Stimulated activated CD8-positive, alpha-beta memory T cell treated with anti-CD3 and anti-CD28 coated beads, Interleukin-15, amount 100 ng/mL, for 24 hours (primary cell): ENCODE measurements at places on chromosomes 5 and 9.

DNA sequence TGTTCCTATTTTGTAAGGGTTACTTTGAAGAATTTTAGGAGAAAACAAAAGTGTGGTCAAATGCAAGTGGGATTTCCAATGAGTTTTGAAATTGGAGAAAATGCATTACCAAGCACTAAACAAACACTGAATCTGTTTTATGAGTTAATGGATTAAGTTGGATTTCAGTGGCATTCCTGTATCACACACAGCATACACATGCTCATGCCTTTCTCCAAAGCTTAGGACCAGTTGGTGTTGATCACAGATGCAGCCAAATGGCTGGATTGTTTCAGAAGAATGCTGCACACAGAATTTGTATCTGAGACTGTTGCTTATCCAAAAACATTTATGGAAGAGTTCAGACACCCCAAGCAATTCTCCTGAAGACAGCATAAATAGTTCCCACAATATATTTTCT is 611.1 kb downstream of the ACTL7B start:
- DNase-seq, result no peak

DNA sequence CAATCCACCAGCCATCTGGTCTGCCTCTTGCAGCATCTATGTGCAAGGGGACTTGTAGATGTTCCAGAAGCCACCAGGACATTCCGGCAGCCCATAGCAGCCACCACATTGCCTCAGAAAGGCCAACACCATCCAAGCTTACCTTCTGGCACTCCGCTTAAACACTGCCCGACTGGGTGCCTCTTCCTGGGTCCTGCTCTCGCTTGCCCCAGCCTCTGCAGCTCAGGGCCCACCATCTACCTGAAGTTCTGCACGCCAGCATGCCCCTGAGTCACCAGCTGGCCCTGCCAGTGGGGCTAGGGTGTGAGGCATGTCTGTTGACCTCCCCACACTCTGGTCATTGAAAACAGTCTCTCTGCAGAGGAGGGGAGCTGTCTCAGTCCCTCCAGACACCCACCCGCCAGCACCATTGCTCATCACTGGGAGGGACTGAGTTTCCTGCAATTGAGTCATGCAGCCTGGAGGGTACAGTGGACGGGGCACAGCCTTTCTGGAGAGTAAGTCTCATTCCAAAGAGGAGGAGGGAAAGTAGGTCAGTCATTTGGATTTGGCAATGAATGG is 16.9 kb upstream of the COL5A1 start:
- no peak for DNase-seq

DNA sequence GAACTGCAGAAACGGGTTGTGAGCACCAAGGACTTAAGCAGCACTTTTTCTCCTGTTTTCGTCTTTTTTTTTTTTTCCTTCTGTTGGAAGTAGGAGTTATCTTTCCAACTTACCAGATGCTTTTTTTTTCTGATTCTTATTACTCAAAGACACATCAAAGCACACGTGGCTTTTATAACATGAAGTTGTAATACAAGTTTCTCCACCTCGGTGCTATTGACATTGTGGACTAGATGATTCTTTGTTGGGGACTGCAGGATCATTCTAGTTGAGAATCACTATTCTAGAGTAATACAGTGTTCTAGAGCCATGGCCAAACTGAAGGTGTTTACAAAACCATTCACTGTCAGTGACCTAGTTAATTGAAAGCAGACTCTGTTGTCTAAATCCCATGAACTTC is 51.5 kb downstream of the MYO10 start:
- no peak for DNase-seq

DNA sequence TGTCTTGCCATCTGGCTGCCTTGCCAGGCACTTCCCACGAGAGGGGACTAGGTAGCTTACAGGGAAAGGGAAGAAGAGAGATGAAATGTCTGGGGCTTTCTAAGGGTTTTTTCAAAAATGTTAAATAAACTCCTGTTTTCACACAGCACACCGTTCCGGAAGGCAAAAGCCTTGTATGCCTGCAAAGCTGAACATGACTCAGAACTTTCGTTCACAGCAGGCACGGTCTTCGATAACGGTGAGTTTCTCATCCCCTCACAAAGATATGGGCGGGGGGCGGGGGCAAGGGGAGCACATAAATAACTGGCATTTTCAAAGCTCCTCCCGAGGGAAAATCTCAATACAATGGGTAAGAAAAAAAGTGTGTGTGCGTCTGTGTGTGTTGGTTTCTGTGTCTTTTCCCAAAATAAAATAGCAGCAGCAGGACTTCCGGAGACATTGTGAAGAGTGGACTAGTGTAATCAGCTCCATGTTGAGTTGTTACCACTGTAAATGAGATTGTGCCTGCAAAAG is 189.6 kb downstream of the NR3C1 start:
- no peak for DNase-seq

DNA sequence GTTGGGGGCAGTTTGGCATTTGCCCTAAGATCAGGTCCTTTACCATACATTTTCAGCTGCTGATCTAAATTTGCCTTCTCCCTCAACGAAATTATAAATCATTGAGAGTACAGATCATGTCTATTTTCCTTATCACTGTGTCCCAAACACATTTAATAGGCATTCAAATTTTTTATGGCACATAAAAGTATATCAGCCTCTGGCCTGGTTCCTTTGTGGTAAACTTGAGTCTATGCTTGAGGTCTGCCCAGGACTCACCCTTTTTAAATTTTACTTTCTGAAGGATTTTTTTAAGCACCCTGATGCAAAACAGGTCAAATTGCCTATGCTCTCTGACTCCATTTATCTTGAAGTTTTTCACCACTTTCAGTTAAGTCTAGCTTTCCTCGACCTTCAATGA is 163.6 kb upstream of the GRIN3A start:
- no peak for DNase-seq

DNA sequence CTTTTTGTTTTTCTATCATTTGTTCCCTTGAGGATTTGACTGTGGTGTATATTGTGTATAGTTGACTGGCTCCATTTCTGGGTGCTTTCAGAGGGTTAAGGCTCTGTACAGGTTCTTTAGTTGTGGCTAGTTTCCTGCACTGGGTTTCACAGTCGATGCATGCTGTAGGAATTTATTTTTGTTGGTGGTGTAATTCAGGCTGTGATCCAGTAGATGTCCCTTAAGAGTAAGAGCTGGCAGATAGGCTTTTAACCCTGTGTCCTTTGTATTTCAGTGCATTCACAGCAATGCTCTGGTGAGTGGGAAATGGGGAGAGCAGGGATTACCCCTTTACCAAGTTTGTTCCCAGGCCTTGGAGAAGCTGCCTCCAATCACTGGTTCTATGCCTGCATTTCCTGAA is 112.9 kb downstream of the SPATA31D1 start:
- DNase-seq, result no peak

GRCh38 chr5:42131081-42131480 is 206.0 kb downstream of the FBXO4 start:
- no peak for DNase-seq

DNA sequence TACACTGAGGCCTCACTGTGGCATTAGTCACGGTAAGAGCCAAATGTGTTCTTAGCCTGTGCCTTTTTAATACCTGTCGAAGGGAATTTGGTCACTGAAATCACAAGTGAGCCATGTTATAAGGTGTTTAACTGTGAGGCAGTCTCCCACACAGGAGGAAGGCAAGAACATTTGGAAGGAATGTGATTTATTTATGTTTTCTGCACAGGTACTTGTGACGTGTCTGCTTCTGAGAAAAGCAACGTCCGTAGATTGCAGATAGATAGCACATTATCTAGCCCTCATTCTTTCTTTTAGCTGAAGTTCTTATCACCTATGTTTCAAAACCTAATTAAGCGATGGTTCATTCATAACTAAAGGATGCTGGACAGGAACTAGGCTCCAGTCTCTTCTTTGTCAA is 19.0 kb upstream of the SMARCA2 start:
- DNase-seq, result no peak

DNA sequence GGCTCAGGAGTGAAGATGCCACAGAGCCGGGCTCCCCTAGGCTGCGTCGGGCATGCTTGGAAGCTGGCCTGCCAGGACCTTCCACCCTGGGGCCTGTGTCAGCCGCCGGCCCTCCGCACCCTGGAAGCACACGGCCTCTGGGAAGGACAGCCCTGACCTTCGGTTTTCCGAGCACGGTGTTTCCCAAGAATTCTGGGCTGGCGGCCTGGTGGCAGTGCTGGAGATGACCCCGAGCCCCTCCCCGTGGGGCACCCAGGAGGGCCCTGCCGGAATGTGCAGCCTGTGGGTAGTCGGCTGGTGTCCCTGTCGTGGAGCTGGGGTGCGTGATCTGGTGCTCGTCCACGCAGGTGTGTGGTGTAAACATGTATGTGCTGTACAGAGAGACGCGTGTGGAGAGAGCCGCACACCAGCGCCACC is 113.1 kb downstream of the RXRA start:
- DNase-seq, result no peak

DNA sequence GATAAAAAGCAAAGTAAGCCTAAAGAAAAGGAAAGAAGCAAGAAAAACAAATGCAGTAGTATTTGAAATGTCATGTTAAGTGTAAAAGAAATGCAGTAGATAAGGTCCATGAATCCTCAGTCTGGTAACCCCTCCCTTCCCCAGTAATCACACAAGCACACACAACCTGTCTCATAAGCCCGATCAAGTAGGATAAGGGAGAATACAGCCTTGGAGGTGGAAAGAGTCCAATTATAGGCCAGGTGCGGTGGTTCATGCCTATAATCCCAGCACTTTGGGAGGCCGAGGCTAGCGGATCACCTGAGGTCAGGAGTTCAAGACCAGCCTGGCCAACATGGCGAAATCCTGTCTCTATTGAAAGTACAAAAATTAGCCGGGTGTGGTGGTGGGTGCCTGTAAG is 117.9 kb downstream of the GADD45G start:
- DNase-seq, result no peak

DNA sequence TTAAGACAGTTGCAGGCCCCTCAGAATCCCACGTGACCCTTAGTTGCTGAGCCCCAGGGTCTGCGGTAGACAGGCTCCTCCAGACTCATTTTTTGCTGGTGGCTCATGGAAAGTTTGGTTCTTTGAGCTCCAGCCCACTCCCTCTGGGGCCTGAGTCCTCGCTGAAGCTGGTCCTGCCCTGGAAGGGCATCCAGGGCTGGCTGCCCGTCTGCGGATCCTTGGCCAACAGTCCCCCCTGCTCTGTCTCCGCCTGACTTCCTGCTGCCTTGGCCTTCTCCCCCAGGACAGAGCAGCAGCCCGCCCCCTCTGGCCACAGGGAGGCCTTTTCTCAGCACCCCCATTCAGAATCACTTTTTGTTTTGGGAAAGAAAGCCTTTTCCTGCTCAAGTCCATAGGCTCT is 24.4 kb downstream of the SLC6A7 start:
- DNase-seq, result no peak

GRCh38 chr5:73909474-73909873 is 283.5 kb downstream of the ARHGEF28 start:
- DNase-seq, result no peak

GRCh38 chr9:113675475-113675941 is 200.6 kb upstream of the ZNF618 start:
- no peak for DNase-seq

GRCh38 chr9:131616983-131617604 is 71.8 kb downstream of the PRRT1B start:
- DNase-seq, result no peak

- DNase-seq, result no peak
Measured at GRCh38 chr9:131289301-131290035, at the start of gene PLPP7. Gene PLPP7 (plus strand): TSS chr9:131289723. CDS start chr9:131289998, 275 bp downstream.

DNA sequence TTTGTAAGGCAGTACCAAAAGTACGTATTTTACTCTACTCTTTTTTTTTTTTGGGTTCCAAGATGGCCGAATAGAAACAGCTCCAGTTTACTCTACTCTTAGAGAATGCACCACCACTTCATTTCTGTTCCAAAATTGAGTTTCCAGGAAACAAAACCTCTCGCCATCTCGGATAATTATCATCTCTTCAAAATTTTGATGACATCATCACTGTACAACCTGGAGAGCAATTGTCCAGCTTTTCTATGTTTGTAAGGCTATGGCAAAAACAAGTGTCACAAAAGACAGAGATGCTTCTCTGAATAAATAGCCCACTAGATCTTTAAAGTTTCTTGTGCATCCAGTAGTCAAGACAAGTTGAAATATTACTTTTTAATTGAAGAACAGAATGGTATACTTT is 1631.9 kb upstream of the CDH6 start:
- DNase-seq, result no peak

DNA sequence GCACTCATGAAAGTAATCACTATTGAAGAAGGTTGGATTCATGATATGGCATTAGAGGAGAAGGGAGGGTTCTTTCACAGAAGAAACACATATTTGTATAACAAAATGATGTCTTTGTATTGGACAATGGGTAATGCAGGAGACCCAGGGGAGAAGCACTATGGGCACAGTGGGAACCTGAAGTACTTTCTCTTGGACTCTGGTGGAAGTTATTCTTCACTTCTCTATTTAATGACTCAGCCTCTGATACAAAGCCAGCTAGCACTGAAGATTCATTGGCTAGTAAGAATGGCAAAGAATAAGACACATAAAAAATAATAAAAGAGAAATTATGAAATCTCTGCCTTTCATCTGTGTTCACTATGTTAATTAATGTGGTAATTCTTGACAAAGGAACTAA is 149.9 kb upstream of the PRR16 start:
- no peak for DNase-seq

GRCh38 chr5:90803381-90803780 is 244.8 kb downstream of the ADGRV1 start:
- DNase-seq, result no peak

GRCh38 chr5:137609127-137609526 is 110.0 kb upstream of the SPOCK1 start:
- no peak for DNase-seq

- no peak for DNase-seq
Measured at GRCh38 chr5:110644357-110644756, 82.1 kb downstream of the TMEM232 start.

DNA sequence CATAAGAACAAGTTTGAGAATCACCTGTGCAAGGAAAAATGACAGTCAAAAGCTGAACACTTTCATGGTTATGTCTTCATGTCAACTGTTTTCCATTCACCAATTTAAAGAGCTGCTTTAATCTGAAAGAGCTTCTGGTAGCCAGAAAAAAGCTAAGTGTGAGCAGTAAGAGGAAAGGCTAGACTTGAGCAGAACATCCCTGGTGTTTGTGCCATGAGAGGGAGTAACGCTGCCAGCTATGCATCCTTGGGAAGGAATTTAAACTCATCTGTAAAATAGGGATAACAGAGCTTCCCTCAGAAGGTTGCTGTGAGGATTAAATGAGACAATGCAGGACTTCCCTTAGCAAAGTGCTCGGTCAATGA is 193.7 kb downstream of the MAPKAP1 start:
- DNase-seq, result no peak
